GM13977 (cell line): ENCODE measurements at places on chromosomes 6 and 20.
A peak's percentile ranks its signal among the peaks of the same experiment; 100 is the strongest.

DNA sequence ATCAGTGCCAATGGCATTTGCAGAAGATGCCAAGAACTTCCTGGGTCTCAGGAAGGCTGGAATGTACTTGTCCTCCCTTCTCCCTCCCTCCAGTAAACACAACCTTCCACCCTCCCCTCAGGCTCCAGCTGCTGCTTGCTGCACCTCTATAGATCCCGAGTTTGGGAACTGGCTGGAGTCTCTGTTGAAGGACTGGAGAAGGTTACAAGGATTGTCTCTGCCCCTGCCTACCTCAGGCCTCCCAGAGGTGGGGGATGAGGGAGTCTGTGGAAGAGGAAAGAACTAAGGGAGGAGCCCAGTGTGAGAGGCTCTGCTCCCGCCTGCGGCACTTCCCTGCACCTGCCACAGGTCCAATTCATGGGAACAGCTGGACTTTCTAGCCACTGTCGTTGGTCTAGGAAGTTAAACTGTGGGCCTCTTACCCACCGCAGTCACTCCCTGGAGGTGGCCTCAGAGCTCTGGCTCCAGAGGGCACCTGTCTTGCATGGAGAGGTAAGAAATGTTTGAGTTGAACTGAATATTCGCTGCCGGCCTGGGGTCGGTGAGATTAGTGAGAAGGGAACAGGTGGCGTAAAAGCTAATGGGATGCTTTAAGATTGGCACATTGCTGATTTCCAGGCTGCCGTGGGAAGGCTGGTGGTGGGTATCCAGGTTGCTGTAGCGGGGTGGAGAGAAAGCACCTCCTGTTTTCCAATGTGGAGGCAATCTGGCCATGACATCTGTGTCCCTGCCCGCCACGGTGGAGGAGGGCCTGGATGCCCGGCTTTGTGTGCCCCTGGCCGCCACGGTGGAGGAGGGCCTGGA, 54.3 kb downstream of the PPP1R14C start:
- DNase-seq, result no peak

GRCh38 chr6:148472171-148473105, 129.8 kb downstream of the SASH1 start:
- DNase-seq, result no peak

DNA sequence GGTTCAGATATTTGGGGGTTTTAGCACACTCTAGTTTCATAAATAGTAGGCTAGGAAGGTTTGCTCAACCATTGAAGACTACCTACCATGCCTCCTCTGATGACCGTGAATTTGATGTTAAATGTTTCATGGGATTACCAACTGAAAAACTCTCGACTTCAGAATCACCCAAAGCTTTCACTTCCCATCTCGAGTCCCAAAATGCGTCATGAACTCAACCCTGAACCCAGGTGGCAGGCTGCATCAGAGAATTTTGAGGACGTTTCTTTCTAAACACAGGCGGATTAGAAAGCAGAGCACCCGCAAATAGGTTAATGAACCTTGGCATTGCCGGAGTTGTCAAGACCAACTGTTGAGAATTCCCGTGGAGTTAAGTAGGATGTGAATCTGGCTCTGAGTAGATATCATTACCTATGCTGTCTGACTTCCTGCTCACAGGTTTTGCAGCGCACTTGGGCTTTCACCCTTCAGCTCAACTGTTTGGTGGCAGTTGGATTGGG, 98.4 kb upstream of the ADTRP start:
- peak; percentile 54 for DNase-seq

DNA sequence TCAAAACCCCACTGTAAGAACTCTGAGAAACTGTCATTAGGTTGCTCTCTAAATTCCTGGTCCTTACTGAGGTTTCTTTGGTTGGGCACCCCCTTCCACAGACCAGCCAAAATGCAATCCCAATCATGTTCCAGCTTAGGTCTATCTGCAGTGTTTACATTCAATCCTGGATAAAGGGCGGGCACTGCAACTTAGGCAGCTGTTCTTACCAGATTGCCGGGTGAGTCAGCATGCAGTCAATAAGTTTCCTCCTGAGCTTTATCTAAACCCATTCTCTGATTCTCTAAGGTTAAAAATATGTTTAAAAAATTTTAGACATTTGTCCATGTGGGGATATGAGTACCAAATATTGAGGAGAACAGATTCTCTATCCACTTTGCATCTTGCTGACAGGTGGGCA, 197.8 kb downstream of the HAO1 start:
- DNase-seq, result no peak

GRCh38 chr20:61514396-61514795, 262.3 kb downstream of the CDH4 start:
- DNase-seq, result no peak

GRCh38 chr6:110233770-110234374, 53.6 kb downstream of the CDC40 start:
- DNase-seq, result peak; percentile 67

DNA sequence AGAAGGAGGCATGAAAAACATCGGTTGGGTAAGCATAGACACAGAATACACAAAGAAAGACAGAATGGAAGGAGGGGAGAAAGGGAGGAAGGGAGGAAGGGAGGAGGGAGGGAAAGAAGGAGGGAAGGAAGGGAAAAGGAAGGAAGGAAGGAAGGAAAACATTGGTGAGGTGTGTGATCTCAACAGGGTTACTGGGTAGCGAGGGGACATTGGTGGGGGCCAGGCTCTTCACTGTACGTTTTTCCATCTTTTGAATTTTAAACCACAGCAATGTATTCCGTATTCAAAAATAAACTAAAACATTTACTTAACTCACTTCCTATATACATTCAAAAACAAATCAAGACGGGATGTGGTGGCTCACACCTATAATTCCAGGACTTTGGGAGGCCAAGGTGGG, 20.7 kb upstream of the BPIFA2 start:
- no peak for DNase-seq

- DNase-seq, result no peak
Measured at GRCh38 chr6:113457751-113458150, 399.4 kb upstream of the MARCKS start.

GRCh38 chr6:88705601-88706000, 257.8 kb downstream of the RNGTT start:
- DNase-seq, result peak; percentile 50

- no peak for DNase-seq
Measured at GRCh38 chr20:31918466-31919105, 33.3 kb downstream of the PDRG1 start.

DNA sequence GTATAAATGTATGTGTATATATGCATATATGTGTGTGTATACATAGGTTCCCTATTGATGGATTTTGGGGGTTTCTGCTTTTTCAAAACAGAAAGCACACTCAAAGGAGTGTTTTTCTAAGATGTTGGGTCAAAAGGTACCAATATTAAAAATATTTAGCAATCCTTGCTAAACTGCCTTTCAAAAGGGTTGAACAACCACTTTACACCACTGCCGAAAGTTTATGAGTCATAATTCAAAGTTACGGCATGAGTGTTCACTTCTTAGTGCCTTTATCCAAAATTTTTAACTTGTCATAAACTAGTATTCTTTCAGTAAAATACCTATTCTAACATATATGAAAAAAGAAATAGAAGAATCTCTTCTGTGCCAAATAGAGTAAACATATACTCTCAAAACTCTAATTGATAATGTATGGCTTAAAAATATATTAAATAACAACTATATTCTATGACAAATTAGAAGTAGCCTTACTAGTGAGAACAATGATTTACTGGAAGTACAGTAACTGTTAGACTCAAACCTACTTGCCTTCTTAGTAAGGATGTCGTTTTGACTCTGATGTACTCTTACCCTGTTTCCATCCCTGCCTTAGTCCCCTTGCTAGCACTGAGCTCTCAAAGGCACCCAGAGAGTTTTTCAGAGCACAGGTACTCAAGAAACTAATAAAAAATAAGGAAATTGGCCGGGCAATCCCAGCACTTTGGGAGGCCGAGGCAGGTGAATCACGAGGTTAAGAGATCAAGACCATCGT, 136.1 kb downstream of the INSM1 start:
- no peak for DNase-seq

DNA sequence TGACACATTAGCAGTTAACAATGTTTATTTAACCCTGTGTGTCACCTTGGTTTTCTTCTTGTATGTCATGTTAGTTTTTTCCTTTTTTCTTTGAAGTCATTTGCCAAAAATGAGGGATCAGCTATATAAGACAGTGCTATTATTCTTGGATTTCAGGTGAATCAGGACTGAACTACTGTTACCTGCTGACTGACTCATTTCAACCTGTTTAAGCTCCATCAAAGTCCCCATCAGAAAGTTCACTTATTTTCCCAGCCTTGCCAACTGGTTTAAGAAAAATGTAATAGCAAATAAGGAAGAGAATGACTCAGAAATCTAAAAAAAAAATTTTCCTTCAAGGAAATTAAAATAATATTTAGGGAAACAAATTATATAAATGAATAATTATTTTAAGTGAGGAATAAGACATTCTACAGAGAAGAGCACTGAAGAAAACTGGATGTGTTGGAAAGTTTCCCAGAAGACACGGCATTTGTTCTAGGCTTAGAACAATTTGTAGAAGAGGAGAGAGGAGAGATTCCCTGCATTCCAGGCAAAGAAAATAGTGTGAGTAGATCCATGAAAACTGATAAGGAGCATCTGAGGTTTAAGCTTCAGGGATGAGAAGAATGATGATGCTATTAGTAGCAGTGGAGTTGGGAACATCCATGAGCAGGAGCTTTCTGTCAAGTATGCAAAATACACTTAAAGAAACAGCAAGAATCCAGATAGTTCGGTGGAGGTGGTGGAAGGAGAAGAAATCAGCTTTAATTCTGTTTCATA, 84.9 kb upstream of the SIM1 start:
- no peak for DNase-seq

GRCh38 chr20:6575912-6576401, 191.5 kb upstream of the BMP2 start:
- no peak for DNase-seq

DNA sequence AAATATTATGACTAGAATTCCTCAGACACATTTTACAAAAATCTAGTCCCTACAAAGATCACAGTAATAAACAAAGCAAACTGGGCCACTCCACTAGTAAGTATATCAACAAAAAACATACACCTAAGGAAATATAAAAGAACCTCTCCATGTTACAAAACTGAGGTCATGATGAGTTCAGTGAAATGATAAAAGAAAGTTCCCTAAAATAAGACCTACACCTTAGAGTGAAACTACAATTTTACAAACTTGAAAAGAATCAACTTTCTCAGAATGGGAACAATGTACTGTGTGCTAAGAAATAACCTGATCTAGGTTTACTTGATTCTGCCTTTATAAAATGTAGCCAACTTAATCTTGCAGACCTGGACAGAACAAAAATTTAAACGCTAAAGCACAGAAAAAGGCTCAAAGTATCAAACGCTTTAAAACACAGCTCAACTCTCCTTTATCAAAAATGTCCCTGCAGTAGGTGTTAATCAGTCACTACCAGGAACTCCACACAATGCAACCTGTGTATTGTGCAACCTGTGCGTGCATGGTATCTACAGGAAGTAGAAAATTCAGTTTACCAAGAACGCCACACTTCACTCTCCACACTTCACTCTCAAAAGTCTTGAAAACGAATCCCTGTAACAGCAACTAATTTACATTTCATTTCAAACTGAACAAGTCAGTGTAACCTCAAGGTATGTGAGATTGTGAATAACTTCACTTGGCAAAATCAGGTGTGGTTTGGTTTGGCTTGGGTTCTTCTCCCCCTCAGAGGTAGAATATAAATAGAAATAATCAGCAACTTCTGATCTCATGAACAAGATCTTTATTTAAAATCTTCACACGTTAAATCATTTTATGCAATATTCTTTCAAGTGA, 1.8 kb downstream of the RALGAPA2 start:
- DNase-seq, result peak; percentile 16

GRCh38 chr6:169895000-169895759, 143.8 kb downstream of the ERMARD start:
- no peak for DNase-seq

- no peak for DNase-seq
Measured at GRCh38 chr6:120489941-120490340, 844.3 kb downstream of the TBC1D32 start.

DNA sequence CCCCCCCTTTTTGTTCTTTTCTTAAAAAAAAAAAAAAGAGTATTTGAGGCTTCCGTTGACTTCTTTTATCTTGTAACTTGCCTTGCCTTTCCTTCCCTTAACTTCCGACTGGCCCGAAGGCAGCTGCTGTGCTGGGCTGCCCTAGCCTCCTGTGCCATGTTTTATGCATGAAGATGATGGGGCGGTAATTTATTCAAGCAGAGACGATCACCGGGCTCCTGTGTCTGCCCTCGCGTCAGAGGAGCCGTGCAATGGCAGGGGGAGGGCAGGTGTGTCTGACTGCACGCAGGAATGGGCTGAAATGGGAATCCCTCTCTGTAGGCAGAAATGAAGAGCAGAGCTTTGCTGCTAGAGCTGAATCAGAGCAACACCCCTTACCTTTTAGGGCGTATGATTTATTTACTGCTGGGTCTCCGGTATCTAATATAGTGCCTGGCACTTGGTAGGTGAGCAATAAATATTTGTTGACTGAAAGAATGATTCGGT, 106.3 kb upstream of the RIPOR2 start:
- no peak for DNase-seq

DNA sequence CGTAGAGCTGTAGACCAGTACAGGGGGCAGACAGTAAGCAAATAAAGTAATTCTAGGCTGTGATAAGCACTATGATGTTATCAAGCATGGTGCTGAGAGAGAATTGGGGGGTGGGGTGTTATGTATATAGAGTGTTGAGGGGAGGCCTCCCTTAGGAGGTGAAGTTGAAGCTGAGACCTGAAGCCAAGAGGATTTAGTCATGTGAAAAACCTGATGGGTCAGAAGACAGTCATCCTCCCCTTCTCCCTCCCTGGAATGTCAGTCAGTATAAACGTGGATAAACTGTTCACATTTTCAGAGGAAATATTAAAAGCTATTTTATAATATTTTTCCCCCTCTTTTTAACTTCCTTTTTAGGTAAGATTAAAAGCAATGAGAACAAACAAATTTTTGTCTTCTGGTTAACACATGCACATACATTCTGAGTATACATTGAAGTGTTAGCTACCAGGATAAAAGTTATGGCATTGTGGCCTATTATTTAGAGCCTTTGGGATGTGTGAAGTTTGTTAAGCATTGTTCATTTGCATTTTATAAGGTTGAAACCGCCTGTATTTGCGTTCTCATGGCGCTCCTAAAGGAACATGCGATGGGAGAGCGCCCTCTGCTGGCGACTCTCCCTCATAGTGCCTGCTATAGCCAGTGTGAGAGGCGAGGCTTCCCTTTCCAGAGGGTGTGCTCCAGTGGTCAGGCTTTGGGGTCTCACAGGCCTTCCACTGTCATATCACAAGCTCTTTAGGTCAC, 35.4 kb upstream of the MAPK13 start:
- DNase-seq, result peak; percentile 59

- peak; percentile 37 for DNase-seq
Measured at GRCh38 chr6:3977875-3978711, 100.8 kb downstream of the FAM217A start.

- no peak for DNase-seq
Measured at GRCh38 chr6:170127151-170127550, 163.7 kb downstream of the DLL1 start.

- DNase-seq, result no peak
Measured at GRCh38 chr6:39268171-39268570, 38.9 kb upstream of the KCNK5 start.

DNA sequence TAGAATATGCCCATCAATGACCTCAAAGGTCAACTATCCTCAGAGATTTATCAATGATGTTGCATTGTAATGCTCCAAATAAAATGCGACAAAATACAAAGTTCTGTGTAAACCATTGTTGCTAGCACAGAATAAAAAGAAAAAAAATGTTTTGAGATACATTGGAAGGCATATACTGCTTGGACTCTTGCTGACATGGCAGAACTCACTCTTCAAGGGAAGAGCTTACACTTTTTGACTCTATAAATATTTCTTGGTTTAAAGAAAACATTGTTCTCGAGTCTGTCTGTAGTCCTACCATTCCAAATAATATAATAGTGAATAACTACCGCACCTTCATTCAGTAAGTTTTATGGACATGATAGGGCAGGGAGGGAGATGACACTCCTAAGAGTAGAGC, 178.7 kb upstream of the RSPO3 start:
- DNase-seq, result no peak
